ENCODE measurements at places on chromosomes 6 and 20.

- DNase-seq = no peak
These were observed 50.9 kb upstream of the PDE10A start for GRCh38 chr6:165713845-165714466.

DNA sequence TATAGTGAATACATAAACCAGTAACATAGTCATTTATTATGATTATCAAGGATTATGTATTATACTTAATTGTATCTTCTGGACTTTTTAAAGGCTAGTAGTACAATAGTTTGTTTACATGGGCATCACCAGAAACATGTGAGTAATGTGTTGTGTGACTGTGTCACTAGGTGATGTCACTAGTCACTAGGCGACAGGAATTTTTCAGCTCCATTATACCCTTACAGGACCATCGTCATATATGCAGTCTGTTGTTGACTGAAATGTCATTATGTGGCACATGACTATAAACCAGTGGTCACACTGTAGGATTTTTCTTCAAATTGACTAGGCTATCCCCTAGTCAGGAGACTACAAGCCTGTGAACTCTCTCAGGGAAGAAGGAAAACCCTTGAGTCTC lies 86.5 kb upstream of the CENPW start:
- DNase-seq = no peak

DNA sequence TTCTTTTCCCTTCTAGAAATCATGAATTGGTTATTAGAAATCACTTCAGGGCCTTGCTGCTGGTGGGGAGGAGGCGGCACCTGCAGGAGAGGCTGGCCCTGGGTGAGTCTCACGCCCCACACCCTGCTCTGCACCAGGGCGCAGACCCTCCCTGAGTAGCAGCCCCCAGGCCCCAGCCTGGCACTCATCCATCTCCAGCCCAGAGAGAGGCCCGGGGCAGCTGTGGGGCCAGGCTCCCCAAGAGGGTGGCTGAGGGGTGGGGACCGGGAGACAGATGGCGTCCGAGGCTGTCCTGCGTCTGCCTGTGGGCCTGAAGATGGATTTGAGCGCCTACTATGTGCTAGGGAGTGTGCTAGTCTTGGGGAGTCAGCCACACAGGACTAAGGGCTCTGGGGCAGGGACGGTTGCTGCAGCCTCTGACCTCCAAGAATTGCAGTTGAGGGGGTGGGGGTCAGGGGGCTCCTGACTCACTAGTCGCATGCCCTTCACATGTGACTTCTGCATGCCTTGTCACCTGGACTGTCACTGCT lies 59.6 kb upstream of the GATA5 start:
- no peak for DNase-seq

GRCh38 chr6:135909737-135910387 lies 58.4 kb downstream of the PDE7B start:
- DNase-seq = peak; percentile 16

DNA sequence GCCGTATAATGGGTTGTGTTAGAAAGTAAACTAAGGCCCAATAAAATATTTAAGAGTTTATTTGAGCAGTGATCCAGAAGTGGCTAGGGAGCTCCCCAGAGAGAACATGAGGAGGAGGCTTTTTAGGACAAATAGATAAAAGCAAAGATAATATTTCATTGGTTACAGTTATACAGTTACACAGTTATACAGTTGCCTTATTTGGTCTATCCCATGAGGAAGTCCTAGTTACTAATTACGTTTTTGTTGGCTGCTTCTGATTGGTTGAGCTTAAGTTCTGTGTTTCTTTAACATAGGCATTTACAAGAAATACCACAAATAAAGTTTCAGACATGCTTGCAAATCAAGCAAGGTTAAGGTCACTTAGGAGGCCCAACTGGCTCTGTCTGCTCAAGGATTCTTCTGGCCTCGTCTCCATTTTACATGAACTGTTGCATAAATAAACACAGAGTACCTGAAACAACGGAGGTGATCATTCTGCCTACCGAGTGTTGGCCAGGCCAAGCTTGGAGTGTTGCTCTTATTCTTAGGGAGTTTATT lies 7.0 kb downstream of the UBD start:
- no peak for DNase-seq

DNA sequence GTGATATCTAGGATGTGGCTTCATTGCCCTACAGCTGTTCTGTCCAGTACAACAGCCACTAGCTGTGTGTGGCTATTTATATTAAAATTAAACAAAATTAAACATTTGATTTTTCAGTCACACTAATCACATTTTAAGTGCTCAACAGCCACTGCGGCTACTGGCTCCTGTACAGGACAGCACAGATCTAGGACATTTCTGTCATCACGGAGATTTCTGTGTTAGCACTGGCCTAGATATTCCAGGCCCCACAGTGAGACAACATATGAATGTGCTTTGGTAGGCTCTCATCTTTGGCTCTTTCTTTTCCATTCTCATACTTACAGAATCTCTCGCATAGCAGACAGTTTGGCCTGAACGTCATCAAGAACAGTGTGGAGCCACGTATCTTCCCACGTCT lies 48.4 kb upstream of the ZBTB24 start:
- DNase-seq = no peak

DNA sequence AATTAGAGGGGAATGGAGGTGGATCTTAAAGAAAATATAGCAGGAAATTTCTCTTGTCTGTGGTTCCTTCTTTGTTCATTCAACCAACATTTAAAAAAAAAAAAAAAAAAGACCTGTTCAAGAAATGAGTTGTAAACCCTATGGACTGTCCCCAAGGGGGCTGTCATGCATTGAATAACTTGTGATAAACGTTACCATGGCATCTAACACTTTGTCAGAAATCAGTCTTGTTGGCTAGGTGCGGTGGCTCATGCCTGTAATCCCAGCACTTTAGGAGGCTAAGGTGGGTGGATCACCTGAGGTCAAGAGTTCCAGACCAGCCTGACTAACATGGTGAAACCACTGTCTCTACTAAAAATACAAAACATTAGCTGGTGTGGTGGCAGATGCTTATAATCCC lies 381.7 kb downstream of the BCKDHB start:
- DNase-seq = no peak

- no peak for DNase-seq
These were observed 456.0 kb upstream of the PTCHD4 start for GRCh38 chr6:48567016-48567415.

DNA sequence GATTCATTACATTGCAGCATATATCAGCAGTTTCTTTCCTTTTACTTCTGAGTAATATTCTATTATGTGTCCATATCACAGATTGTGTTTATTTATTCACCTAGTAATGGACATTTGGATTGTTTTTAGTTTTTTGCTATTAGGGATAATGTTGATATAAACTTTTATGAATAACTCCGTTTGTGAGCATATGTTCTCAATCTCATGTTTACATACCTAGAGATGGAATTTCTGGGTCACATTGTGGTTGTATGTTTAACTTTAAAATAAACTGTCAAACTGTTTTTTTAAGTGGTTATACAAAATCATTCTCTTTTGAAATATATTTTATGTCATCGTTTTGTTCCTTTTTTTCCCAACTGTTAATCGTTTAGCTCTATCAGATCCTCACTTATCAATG lies 311.6 kb downstream of the MMUT start:
- no peak for DNase-seq

DNA sequence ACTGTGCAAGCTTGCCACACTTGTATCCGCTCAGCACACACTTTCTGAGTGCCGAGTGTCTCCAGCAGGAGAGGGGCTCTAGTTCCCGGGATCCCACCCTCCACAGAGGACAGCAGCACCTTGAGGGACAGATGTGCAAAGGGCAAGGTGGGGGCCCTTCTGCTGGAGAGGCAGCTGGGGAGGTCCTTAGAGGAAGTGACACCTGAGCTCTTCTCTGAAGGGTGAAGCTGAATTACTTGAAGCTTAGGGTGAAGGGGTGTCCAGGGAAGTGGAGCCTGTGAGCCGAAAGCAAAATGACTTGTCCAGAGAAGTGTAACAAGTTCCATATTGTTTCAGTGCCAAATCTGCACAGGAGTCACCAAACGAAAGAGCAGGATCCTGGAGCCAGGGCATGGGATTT lies 136.3 kb upstream of the DUSP22 start:
- DNase-seq = no peak

DNA sequence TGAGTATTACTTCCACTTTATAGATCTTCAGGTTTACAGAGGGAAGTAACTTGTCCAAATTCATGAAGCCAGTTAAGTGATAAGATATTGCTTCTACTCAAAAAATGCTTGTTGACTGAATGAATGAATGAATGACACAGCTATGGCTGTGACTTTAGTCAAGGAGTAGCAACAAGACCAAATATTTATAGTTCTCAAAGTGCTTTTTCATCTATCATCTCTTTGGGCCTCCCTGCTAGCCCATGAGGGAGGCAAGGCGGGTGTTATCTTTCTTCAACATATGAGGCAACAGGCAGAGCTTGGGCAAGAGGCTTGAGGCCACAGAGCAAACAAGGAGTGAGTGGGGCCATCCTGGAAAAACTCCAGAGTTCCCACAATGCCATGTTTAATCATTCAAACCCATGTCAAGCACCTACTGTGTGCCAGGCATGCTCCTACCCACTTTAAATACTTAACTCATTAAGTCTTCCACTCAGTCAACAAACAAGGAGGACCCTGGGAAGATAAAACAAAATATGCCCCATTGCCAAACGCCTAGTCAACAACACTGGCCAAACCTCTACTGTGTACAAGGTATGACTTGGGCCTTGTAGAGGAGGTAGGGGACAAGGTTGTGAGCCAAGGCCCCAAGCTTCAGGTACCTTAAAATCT lies 15.9 kb downstream of the BCL2L1 start:
- DNase-seq = no peak

DNA sequence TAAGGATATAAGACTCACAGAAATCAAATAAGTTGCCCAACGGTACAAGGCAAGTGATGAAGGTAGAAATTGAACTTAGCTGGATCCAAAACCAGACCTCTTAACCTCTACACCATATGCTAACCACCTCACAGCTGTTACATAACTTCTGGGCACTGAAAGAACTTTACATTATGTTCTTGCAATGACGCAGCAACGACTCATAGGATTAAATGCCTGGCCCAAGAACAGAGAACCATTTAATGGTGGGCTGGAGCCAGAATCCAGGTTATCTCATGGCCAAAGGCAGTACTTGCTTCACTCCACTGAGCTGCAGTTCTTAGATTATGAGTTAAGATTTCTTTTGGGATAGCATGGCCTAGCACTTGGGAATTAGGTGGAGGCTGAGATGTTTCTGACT lies 4.4 kb downstream of the TRMT6 start:
- no peak for DNase-seq

GRCh38 chr6:139482287-139482686 lies 107.8 kb upstream of the CITED2 start:
- no peak for DNase-seq

GRCh38 chr6:105832313-105832761 lies 253.8 kb upstream of the PRDM1 start:
- no peak for DNase-seq

DNA sequence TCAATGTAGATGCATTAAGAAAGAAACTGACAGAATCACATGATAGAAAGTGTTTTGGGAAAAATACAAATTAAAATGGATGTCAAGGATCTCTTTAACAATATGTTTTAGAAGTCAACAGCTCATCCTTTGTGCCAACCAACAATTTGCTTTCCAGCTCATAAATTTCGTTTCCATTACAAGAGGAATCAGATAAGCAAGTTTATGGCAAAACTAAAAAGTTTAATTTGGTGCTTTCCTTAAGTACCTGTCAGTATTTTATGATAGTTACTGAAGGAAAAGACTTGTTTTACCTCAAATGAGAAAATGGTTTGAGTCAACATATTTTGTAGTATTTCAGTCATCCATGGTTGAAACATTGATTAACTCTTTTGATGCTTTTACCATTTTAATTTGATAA lies 130.0 kb downstream of the CDKAL1 start:
- no peak for DNase-seq

GRCh38 chr6:20955131-20955530 lies 420.9 kb downstream of the CDKAL1 start:
- DNase-seq = no peak

GRCh38 chr20:44070139-44070900 lies 116.7 kb downstream of the JPH2 start:
- no peak for DNase-seq

- no peak for DNase-seq
These were observed 5.6 kb downstream of the SRSF3 start for GRCh38 chr6:36599791-36600209.

DNA sequence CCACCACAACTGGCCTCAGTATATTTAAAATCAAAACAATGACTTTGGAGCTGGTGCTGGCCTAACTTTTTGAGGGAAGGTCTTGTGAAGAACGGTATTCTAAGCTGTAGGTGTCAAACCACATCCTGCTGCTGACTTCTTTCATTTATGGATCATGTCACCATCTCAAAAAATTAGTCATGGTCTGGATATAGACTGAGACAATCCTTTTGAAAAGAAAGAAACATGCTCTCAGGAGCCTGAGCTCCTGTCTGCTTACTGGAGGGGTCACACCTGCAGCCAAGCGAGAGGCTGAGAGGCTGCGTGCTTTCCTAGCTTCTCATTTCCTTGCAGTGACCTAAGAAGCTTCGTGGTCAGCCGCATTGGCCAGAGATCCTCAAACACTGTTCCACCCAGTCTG lies 55.2 kb downstream of the TIAM2 start:
- DNase-seq = peak; percentile 4

DNA sequence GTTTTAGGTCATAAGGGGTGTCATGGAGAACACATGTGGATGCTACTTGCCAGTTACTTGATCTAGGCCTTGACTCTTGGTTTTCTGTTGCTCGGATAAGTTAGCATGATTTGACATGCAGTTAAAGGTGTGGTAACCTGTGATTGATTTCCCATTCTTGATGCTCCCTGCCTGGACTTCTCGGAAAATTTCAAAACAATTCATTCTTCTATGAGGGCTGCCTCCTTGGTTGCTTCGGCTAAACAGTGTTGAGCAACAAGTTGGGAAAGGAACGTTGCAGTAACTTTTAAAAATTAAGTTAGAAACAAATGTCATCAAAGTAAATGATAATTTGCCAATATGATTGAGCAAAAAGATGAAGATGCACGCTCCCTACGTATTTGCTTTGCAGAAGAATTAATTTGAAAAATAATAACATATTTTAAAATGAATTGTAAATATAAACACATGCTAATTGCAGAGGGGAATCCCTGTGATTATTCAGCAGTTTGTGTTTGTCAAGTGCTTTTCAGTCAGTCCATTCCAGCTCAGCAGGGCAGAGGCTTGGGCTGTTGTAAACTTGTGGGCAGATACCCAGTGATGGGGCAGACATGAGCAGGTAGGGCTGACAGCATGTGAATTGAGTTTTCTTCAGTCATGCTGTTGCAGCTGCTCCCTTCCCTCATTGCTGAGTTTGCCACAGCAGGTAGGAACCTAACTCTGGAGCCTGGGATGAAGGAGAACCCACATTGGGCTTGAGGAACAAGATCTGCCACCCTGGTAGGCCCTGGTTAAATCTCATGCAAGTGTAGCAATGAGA lies 110.2 kb downstream of the ESR1 start:
- no peak for DNase-seq

DNA sequence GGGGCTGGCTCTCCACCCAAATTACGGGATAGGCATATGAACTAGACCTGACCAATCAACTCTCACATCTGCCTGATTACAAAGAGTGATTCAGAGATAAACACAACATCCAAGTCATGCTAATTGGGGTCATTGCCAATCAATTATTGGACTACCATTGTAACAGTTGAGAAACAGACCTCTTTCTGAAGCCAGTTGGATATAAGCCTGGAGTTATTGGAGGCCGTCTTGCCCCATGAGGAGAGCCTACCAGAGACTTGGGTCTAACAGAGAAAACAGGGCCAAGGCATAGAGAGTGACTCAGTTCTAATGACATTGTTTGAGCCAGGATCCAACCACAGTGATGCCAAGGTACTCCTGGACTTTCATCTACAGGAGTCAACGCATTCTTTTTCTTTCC lies 39.4 kb upstream of the HIVEP2 start:
- DNase-seq = no peak

All from stimulated activated CD8-positive, alpha-beta memory T cell treated with anti-CD3 and anti-CD28 coated beads, Interleukin-2, amount 100 ng/mL, for 1 hour (primary cell).